ENCODE measurements at places on chromosomes 3 and 15.
A peak's percentile ranks its signal among the peaks of the same experiment; 100 is the strongest.

GRCh38 chr15:63156755-63157117 lies 541 bp downstream of the RPS27L start:
- DNase-seq = peak; percentile 18

- no peak for DNase-seq
Measured at GRCh38 chr15:58742022-58742813, 7.3 kb downstream of the ADAM10 start.

DNA sequence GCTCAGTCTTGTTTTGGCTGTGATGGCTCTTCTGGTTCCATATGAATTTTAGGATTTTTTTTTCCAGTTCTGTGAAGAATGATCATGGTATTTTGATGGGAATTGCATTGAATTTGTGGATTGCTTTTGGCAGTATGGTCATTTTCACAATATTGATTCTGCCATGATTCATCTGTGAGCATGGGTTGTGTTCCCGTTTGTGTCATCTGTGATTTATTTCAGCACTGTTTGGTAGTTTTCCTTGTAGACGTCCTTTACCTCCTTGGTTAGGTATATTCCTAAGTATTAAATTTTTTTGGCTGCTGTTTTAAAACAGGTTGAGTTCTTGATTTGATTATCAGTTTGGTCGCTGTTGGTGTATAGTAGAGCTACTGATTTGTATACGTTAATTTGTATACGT lies 18.5 kb downstream of the TCF12 start:
- no peak for DNase-seq

DNA sequence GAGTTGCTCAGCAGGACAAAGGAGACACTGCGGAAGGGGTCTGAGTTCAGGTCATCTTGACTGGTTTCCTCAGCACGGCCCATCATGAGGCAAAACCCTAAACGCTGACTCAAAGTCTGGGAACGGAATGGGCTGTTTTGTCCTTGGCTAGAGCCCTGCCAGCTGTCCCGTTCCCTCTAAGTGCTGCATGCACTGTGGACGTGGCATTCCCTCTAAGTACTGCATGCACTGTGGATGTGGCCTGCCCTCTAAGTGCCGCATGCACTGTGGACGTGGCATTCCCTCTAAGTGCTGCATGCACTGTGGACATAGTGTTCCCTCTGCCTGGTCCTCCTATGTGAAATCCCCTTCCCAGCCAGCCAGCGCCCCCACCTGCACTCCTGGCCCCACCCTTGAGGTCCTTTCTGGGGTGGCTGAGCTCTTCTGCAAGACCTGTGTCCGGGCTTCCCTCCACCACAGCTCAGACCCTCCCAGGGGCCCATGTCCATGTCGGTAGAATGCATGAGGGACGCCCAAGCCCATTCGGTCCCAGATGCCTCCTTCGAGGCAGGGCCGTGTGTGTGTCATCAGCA lies 36.7 kb downstream of the TM2D3 start:
- DNase-seq = no peak

- no peak for DNase-seq
Measured at GRCh38 chr3:34111361-34111760, 312.9 kb downstream of the PDCD6IP start.

DNA sequence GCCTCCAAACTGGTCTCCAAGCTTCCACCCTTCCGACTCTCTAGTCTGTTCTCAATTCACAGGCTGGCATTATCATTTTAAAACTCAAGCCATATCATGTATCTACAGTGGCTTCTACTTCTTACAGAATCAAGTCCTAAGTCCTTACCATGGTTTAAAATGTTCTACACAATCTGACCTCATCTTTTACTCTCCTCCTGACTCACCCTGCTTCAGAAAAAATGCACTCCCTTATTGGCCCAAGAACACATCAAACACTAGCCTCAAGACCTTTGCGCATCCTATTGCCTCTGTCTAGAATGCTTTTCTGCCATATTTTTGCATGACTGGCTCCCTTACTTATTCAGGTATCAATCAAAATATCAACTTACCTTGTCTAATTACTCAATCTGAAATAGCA lies 11.0 kb downstream of the MRPL3 start:
- DNase-seq = no peak

DNA sequence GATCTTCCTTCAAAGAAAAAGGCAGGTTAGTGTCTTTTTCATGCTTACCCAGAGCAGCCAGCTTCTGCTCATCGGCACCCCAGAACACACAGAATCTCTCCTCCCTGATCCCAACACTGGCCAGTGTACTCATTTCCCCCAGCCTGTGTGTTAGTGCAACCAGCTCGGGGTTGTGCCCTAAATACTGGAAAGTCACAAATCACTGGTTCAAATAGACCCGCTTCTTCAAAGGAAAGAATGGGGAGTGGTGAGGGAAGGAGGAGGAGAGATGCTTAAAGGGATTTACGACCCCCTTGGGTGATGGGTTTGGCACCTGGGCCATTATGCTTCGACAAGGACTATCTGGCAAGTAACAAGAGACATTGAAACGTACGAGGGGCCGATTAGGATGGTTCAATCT lies 114.0 kb downstream of the FOXB1 start:
- no peak for DNase-seq

- DNase-seq = no peak
Measured at GRCh38 chr3:160829486-160830009, 73.5 kb downstream of the PPM1L start.

GRCh38 chr15:49530092-49530491 lies 90.5 kb downstream of the FAM227B start:
- no peak for DNase-seq

DNA sequence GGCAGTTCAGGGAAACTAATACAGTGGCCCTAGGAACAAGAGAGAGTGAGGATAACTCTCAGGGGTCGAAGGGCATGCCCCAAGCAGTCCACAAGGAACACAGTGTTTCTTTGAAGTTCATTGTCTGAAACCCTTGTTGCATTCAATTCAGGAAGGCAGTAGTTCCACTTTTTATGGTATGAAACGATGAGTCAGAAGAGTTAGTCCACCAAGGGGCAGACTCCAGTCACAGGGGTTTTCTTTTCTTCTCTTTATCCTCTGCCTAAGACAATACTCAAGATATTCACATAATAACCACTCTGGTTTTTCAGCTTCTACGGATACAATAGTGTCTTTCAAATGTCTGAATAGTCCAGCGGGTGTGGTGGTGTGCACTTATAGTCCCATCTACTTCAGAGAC lies 23.7 kb upstream of the TICRR start:
- DNase-seq = no peak

GRCh38 chr3:73031573-73032103 lies 29.8 kb upstream of the EBLN2 start:
- DNase-seq = no peak

DNA sequence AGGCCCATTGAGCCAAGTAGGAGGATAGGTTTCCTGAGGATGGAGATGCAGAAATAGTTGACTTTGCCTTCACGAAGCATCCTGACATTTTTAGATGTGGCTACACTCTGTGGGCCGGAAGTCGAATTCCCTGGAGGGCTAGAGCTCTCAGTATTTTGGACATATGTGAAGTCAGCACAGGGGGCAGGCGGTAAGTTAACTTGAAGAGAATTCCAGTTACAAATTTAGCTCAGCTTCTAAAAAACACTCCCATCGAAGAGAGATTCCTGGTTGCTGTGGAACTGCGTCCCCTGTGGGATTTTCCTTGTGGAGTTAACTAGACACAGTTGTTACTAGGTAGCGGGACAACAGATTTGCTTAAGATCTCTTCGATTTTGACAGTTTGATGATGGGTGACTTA lies 161.9 kb upstream of the RGMA start:
- DNase-seq = no peak

DNA sequence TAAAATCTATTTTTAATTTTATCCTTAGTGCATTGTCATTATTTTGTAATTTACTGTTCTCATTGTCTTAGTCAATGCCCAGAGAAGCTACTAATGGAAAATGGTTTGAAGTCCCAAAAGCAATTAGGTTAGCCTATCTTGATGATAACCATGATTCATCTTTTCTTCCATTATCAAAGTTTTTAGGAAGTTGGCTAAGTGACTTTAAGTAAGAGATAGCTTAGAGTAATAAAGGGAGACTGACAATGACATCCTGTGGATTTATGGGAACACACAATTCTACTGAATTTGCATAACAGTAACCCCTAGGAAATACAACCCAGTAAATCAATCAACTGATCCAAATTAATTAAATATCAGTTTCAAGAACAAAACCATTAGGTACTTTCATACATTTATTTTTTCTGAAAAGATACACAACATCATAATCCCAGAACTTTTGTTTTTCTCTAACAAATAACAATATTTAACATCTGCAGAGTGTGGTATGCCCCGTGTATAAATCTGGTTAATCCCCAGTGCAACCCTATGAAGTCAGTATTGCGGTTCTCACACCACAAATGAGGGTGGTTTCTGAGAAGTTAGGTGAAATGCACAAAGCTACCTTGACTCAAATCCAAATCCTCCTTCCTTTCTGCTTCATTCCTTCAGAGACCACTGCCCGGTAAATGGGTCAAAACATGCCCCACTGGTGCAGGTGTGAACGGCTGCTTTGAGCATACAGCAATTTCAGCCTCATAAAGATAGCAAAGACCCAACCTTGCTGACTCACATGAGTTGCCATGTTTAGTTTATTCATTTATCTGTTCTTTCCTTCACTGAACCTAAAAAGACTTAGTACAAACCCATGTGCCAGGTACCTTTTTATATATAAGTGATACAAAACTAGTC lies 202.1 kb downstream of the TBL1XR1 start:
- no peak for DNase-seq

GRCh38 chr3:197427021-197427420 lies 128.6 kb upstream of the DLG1 start:
- DNase-seq = no peak

GRCh38 chr15:80411788-80412288 lies 7.7 kb downstream of the ARNT2 start:
- DNase-seq = no peak

DNA sequence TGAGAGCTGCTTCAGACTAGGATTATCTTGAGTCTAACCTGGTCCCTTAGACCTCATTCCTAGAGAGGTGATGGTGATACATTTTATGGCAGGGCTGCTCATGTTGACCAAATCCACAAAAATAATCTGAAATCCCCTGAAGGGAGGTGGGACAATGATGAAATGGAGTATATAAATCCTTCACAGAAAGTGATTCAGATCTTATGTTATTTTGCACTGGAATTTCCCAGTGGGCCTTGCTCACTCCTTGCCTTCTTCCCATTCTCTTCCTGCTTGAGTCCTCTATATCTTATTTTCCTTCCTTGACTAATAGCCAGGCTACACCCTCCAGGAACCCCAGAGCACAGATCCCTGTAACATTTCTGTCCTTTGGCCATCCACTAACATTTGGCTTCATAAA lies 10.4 kb upstream of the TMEM202 start:
- DNase-seq = no peak

GRCh38 chr3:182092662-182093262 lies 381.0 kb downstream of the SOX2 start:
- DNase-seq = no peak

GRCh38 chr3:51063053-51063452 lies 322.0 kb upstream of the MANF start:
- no peak for DNase-seq

GRCh38 chr3:28042095-28042635 lies 199.3 kb upstream of the CMC1 start:
- no peak for DNase-seq

- no peak for DNase-seq
Measured at GRCh38 chr3:119733812-119734211, 31.0 kb downstream of the CFAP91 start.

- DNase-seq = no peak
Measured at GRCh38 chr15:65264863-65265430, 21.7 kb downstream of the PARP16 start.

GRCh38 chr3:76997733-76998132 lies 42.2 kb upstream of the ROBO2 start:
- DNase-seq = no peak

- DNase-seq = no peak
Measured at GRCh38 chr3:170712336-170712735, 126.5 kb upstream of the SLC7A14 start.

DNA sequence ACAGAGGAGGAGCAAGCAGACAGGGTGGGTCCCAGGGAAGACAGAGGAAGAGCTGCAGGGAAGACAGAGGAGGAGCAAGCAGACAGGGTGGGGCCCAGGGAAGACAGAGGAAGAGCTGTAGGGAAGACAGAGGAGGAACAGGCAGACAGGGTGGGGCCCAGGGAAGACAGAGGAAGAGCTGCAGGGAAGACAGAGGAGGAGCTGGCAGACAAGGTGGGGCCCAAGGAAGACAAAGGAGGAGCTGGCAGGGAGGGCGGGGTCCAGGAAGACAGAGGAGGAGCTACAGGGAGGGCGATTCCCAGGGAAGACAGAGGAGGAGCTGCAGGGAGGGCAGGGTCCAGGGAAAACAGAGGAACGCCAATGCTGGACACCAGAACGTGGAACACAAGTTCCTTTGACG lies 66.5 kb downstream of the PLXNA1 start:
- DNase-seq = no peak

DNA sequence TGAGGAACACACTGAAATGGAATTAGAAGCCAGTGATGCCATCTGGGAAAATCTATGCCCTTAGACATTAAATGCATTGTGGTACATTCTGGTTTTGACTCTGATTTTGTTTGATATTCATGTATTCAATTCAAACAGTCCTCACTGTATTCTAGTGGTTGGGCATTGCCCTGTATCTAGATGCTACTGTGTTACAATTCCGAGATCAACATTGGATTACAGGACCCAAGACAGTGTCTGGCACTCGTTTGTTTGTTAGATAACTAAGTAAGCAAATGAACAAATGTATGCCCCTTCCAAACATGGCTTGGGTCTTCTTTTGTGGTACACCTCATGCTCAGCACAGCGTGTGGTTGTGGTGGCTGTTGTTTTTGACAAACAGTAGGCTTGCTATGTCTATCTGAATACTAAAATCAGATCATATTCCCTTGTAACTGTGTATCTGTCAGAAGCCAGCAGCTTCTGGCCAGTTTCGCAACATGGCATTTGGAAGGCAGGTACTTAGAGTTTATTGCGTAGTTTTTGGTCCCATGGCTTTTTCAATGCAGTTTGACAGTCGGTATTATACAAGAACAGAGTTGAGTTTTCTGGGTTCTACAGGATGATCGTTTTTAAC lies 5.7 kb downstream of the FILIP1L start:
- DNase-seq = no peak

GRCh38 chr3:50166620-50167019 lies 11.5 kb downstream of the SEMA3F start:
- no peak for DNase-seq

DNA sequence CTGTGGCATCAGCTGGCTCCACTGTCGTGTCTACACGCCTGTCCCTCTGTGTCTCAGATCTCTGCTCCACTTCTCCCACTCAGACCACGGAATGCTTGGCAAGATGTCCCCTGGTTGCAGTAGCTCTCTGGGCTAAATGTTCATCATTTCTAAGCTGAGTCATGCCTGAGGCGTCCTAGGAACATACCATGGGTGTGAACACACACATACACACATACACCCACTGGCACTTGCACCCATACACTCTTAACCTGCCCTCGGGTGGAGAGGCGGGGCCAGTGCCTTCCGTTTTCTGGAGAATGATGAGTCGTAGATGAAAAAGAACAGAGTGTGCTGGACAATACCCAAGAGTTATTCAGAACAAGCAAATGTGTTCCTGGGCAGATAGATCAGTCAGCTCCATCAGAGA lies 72.4 kb downstream of the SENP2 start:
- no peak for DNase-seq

- DNase-seq = no peak
Measured at GRCh38 chr3:30597131-30597768, 9.2 kb upstream of the TGFBR2 start.

- DNase-seq = no peak
Measured at GRCh38 chr15:69422336-69422895, 8.3 kb downstream of the KIF23 start.
